Activated CD4-positive, alpha-beta T cell treated with anti-CD3 and anti-CD28 coated beads, Interleukin-2, amount 10 ng/mL, durations not matched to agents 7 days and 5 days (primary cell): ENCODE measurements at places on chromosomes 3 and 15. TPM values are rescaled to one million over a fixed set of nuclear protein-coding genes. Genes with fewer than 3 reads are reported as not detected.

DNA sequence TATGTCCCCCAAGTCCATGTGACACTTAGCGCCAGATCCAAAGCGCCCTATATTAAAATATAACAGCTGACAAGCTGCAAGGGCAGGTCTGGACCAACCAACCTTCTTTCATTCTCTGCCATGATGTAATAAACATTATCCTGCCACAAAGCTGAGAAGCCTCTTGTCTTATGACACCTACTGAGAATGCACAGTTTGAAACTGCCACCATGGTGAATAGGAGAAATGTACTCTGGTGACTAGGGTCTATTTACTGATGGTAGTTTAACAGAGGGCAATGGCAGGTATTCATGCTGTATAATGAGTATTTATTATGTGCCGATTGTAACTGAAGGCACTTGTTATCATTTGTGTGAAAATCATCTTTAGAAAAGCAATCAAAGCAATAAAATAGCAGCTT lies 634.0 kb downstream of the OTOL1 start:
- peaks cover 7% of the 10 kb centered on the region for H3K4me1 ChIP-seq
- no peaks in the 10 kb centered on the region for H3K36me3 ChIP-seq
- no peak overlapping the region for H3K27ac ChIP-seq
- H3K27me3 ChIP-seq, result no peaks in the 10 kb centered on the region
- no peak for DNase-seq

Gene ZMAT3
- total RNA-seq, result 23.6 TPM

- H3K36me3 ChIP-seq, result peaks cover 33% of the 10 kb centered on the region
- H3K4me1 ChIP-seq, result peaks cover 28% of the 10 kb centered on the region
- H3K27ac ChIP-seq, result peak overlapping the region; percentile 98
- H3K4me3 ChIP-seq, result peak overlapping the region; percentile 91
- H3K27me3 ChIP-seq, result no peaks in the 10 kb centered on the region
Measured at GRCh38 chr3:157175691-157176507, 16.0 kb upstream of the CCNL1 start.

GRCh38 chr15:56879502-56879901 lies 38.9 kb upstream of the TCF12 start:
- no peaks in the 10 kb centered on the region for H3K4me1 ChIP-seq
- no peak for DNase-seq
- H3K27ac ChIP-seq, result no peak overlapping the region
- H3K27me3 ChIP-seq, result peaks cover 5% of the 10 kb centered on the region
- no peaks in the 10 kb centered on the region for H3K36me3 ChIP-seq

Gene PARP9
- 186 TPM for total RNA-seq

DNA sequence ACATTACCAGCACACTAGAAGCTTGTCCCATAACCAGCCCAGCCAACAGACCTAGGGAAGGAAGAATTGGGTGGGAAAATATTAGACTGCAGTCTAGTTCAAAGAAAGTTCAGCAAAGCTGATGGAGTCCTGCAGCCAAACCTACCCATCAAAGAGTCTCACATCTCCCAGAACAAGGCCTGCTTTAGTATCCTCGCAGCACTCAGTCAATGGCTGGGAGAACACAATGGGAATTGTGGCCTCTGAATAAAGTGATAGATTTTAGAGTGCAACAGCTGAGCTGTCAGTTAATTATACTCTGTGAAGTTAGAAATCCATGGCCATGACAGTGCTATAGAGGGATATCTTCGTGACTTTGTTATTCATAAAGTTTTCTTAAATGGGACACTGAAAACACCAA lies 207.2 kb upstream of the NAALADL2 start:
- no peaks in the 10 kb centered on the region for H3K36me3 ChIP-seq
- no peaks in the 10 kb centered on the region for H3K27me3 ChIP-seq
- no peaks in the 10 kb centered on the region for H3K4me1 ChIP-seq
- no peak for DNase-seq

GRCh38 chr3:151169262-151169947 lies 33.6 kb downstream of the GPR171 start:
- H3K27me3 ChIP-seq, result no peaks in the 10 kb centered on the region
- peak overlapping the region; percentile 90 for H3K27ac ChIP-seq
- H3K36me3 ChIP-seq, result peaks cover 2% of the 10 kb centered on the region
- no peak overlapping the region for H3K4me3 ChIP-seq

- H3K4me3 ChIP-seq, result no peak overlapping the region
- no peaks in the 10 kb centered on the region for H3K36me3 ChIP-seq
Measured at GRCh38 chr3:126208606-126209256, 28.3 kb upstream of the ALDH1L1 start.

Gene ALAS1
- 58.4 TPM for total RNA-seq

DNA sequence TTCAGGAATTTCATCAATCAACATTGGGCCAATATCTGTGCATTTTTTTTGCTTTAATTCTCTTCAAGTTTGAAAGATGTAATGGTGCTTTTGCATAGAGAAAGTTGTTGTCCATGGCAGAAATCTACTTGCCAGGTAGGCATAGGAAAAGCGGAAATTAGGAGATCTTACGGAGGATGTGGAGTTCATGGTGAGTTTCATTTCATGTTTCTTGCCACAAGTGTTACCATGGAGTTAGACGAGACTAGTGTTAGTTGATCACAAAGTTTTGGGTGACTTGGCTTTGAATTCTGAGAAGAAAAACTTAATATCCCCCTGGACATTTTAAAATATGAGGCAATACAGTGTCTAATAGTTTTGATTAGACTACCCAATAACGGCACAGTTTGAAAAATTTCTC lies 1.0 kb upstream of the P2RY13 start:
- no peaks in the 10 kb centered on the region for H3K36me3 ChIP-seq
- H3K27me3 ChIP-seq, result peaks cover 12% of the 10 kb centered on the region
- no peak overlapping the region for H3K27ac ChIP-seq
- no peak overlapping the region for H3K4me3 ChIP-seq

Gene CDCP1
- total RNA-seq, result 22.2 TPM

- no peak for DNase-seq
- H3K4me3 ChIP-seq, result no peak overlapping the region
- H3K36me3 ChIP-seq, result peaks cover 12% of the 10 kb centered on the region
- H3K27ac ChIP-seq, result no peak overlapping the region
- H3K4me1 ChIP-seq, result peaks cover 26% of the 10 kb centered on the region
Measured at GRCh38 chr3:138812806-138813205, 21.9 kb downstream of the PIK3CB start.

DNA sequence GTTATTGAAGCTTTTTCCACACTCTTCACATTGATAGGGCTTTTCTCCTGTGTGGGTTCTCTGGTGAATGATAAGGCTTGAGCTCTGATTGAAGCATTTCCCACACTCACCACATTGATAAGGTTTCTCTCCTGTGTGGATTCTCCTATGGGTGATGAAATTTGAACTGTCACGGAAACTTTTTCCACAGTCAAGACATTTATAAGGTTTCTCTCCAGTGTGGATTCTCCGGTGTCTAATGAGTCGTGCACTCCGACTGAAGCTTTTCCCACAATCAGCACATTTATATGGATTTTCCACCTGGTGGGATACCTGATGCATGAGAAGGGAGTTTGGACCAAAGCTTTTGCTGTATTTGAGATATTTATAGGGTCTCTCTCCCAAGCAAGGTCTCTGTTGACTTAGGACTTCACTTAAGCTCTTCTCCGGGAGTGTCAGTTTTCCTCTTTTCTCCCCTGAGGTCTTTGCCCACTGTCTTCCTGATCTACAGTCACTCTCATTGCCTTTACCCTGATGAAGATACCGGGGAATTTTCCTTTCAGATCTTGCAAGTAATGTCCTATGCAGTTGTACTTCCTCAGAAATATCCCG lies 9.4 kb downstream of the ZSCAN29 start:
- peaks cover 81% of the 10 kb centered on the region for H3K36me3 ChIP-seq
- H3K4me1 ChIP-seq, result peaks cover 6% of the 10 kb centered on the region
- H3K4me3 ChIP-seq, result no peak overlapping the region
- H3K27ac ChIP-seq, result no peak overlapping the region
- H3K27me3 ChIP-seq, result no peaks in the 10 kb centered on the region

Gene CCDC33
- total RNA-seq, result not detected

- peaks cover 20% of the 10 kb centered on the region for H3K4me1 ChIP-seq
- no peak for DNase-seq
- H3K36me3 ChIP-seq, result peaks cover 8% of the 10 kb centered on the region
- no peak overlapping the region for H3K27ac ChIP-seq
Measured at GRCh38 chr15:95442107-95442719, 888.3 kb upstream of the NR2F2 start.

GRCh38 chr15:31471731-31472430 lies 145.2 kb downstream of the KLF13 start:
- H3K27me3 ChIP-seq, result no peaks in the 10 kb centered on the region
- H3K4me1 ChIP-seq, result peaks cover 43% of the 10 kb centered on the region
- peaks cover 14% of the 10 kb centered on the region for H3K36me3 ChIP-seq
- peak overlapping the region; percentile 62 for H3K4me3 ChIP-seq
- peak overlapping the region; percentile 92 for H3K27ac ChIP-seq

DNA sequence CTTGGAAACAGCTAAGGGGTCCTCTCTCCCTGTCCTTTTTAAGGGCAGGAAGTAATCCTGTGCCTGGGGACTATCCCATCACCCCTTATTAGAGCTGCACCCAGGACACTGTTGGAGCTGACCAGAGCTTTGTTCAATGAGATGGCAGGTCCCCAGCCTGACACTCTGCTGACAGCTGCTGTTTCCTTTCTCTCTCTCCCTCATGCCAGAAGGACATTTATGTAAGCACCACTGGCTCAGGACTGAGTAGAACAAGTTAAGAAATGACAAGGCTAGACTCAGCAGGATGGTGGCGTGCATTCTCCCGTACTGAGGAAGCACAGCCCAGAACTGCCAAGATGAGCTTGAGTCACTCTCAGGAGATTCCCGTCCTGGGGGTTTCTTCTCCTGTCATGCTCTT lies 17.3 kb downstream of the GJD2 start:
- no peak overlapping the region for H3K27ac ChIP-seq
- no peak overlapping the region for H3K4me3 ChIP-seq
- H3K36me3 ChIP-seq, result no peaks in the 10 kb centered on the region
- peaks cover 7% of the 10 kb centered on the region for H3K27me3 ChIP-seq
- H3K4me1 ChIP-seq, result no peaks in the 10 kb centered on the region

Gene CACNA2D3
- not detected for total RNA-seq

Gene SAMD7
- not detected for total RNA-seq

DNA sequence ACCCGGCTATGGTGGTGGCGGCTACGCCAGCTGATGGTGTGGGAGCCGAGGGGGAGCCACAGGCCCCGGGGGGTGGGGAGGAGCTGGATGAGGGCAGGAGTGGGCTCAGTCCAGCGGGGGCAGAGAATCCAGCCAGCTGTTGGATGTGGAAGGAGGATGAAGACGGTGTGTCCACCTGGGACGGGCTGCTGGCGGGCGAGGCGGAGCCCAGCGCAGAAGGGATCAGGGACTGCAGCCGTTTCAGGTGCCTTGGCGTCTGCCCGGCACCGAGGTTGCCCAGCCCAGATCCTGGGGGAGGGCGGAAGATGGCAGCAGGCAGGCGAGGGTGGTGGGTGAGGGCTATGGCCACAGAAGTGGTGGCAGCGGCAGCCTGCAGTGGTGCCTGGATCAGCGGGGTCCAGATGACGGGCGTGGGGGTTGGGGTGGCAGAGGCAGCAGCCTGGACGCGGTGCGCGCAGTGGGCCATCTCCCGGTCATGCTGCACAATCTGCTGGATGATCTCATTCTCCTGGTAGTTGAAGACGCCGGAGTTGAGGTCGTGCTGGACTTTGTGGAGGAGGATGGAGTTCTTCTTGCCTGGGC lies 45.3 kb downstream of the HCN4 start:
- no peak overlapping the region for H3K4me3 ChIP-seq
- no peak overlapping the region for H3K27ac ChIP-seq
- H3K4me1 ChIP-seq, result no peaks in the 10 kb centered on the region
- H3K36me3 ChIP-seq, result no peaks in the 10 kb centered on the region

Gene IQSEC1
- total RNA-seq, result 58.2 TPM

Gene GYG1
- 38.5 TPM for total RNA-seq

GRCh38 chr15:61545763-61546162 lies 316.7 kb upstream of the RORA start:
- H3K27ac ChIP-seq, result no peak overlapping the region
- no peaks in the 10 kb centered on the region for H3K4me1 ChIP-seq

DNA sequence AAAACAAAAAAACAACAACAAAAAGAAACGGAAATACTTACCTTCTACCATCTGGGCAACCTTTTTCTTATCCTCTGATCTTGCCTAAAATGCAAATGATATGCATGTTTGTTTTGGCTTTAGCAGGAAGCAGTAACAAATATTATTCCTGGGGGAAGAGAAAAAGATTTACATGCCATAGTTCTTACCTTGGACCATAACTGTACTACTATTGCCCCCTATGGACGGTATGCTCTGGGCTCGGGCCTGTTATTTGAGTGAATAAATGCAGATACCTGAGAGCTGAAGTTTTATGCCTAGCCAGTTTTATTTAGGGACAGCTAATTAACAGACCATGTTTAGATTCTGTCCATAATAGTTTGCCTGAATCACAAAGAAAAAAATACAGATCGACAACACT lies 12.6 kb upstream of the STARD5 start:
- H3K27ac ChIP-seq, result no peak overlapping the region
- H3K27me3 ChIP-seq, result no peaks in the 10 kb centered on the region
- no peak overlapping the region for H3K4me3 ChIP-seq
- no peaks in the 10 kb centered on the region for H3K36me3 ChIP-seq
- peak; percentile 42 for DNase-seq
- peaks cover 3% of the 10 kb centered on the region for H3K4me1 ChIP-seq

Gene CHRFAM7A
- not detected for total RNA-seq

Gene CCR9
- total RNA-seq, result 0.15 TPM

DNA sequence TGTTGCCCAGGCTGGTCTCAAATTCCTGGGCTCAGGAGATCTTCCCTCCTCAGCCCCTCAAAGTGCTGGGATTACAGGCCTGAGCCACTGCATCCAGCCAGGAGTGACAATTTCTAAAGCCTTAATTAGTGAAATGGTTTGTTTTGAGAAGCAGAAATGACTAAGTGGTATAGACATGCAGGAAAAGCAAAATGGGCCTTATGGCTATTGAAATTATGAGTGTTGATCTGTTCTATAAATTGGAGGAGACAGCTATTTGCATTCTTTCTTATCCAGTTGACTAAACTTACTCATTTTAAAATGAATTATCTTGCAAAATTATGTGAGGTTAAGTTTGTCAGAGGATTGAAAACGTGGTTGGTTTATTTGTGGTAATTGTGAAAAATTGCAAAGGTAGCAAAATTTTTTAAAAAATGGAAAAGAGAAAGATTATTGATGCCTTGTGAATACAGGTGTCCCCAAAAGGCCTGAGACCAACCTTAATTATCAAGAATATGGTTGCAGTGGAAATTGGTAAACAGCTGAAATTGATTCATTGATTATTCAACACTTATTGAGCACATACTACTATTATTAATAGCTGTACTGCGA lies 7.9 kb downstream of the RAP2B start:
- peaks cover 37% of the 10 kb centered on the region for H3K4me1 ChIP-seq
- H3K27me3 ChIP-seq, result no peaks in the 10 kb centered on the region
- no peak for DNase-seq
- no peak overlapping the region for H3K4me3 ChIP-seq

DNA sequence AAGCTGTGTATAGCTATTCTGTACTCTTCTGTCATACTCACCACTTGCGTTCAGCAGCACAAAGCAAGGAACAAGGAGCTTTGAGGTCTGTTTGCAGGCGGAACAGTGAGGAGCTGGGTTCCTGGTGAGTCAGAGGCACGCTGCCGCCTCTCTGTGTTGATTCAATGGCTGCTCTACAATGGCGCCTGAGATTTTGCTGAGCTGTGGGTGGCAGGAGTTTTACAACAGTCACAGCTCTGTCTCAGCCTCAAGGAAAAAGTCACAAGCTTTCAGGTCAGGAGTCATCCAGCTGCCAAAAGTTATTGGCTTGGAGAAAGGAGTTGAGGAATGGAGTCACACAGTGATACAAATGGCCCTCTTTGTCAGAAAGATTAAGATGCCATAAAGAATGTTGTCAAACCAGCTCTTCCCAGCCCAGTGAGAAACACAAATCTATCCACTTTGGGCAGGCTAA lies 98.1 kb downstream of the SSR3 start:
- no peak for DNase-seq
- H3K27ac ChIP-seq, result no peak overlapping the region
- no peaks in the 10 kb centered on the region for H3K4me1 ChIP-seq
